ENCODE measurements at places on chromosomes 2 and 18.

DNA sequence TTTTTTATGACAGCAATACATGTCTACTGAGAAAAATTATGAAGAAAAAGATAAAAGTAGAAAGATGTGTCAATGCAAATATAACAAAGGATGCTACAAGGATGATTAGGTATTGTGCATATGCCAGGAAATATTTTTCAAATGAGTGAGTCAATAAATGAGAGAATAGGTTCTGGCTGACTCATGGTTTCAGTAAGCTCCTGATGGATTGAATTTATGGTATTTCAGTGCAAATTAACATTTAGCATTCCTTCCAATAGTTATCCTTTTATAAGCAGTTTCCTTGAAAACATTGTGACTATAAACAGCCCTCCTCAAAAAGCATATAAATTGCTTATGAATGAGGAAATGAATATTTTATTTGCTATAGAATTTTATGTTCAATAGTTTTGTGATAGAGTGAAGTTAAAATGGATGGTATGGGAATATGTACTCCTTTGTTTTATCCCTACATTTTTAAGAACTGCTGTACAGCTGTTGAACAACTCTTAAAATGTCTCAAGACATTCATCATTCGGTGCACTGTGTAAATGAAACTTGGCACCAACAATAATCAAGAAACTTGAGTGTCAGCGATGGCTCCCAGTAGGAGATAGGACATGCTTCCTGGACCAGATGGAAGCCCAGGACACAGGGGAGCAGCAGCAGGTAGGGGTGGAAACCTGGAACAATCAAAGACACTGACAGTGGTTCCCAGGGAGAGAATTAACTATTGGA lies 144.7 kb downstream of the PMAIP1 start:
- no peak for DNase-seq

DNA sequence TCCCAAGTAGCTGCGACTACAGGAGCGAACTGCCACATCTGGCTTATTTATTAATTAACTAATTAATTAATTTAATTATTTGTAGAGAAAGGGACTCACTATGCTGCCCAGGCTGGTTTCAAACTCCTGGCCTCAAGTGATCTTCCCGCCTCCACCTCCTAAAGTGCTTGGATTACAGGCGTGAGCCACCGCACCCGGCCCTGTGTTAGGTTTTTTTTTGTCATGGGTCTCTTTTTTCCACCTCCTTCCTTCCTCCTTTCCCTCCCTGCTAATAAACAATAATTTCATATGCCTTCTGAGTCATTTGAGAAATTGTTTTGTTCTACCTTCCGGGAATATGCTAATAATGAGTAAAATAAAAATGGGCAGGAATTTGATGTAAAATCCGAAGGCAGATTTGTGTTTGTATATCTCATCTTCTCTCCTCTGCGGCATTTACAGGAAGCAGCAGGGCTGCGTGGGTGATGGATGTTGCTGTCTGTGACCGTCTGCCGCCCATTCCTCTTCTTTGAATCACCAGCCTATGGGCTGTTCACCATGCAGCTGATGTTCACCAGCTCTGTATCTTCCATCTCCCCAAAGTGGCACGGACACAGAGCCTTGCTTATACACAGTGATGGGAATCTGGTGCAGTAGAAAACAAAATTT lies 89.9 kb downstream of the ACSL3 start:
- DNase-seq, result no peak

DNA sequence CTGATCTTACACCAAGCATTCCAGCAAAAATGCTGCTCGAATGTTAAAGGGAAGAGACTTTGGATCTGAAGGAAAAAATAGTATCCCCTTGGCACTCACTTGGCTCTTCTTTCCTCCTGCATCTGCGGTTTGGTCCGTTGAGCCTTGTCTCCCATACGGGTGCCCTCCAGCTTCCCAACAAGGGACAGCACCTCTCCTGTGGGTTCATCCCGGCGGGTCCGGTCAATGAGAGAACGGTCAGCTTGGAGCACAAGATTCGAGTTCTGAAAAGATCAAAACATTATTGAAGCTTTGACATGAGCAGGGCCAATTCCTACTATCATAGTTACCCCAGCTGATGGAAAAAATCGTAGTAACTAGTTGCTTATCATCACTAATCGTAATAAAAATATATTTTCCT lies 740 bp downstream of the SNRNP200 start:
- no peak for DNase-seq

- peak; percentile 13 for DNase-seq
Observed at GRCh38 chr2:163462993-163463392, 272.8 kb downstream of the FIGN start.

DNA sequence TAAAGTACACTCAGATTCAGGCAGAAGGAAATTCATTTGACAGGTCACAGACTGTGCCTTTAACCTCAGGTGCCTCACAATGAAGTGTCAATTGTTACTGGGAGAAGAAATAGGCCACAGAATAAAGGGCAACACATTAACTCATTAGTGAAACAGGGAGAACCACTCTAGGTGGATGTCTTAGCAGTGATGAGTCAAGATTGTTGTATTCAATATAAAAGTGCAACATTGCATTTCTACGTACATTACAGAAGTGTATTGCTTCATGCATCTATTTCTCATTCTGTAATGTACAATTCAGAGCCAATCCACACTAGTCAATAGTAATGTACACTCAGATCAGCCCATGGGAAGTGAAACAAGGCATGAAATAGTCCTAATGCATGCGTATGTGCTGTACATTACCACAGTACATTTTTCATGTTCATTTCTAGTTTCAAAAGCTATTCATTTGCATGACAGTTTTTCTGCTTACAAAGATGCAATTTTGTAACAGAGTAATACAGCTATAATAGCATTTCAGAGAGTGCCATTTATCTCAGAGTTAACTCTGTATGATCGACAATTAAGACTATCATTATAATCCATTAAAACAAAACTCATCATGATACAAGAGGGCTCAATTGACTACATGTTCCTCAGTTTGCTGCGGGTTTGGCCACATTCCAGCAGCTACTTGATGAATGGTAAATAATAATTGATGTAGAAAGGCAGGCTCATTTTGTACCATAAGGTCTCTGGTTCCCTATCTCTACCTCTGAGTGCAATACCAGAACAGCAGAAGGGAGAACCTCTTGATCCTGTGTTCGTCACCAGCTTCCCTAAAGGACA lies 12.2 kb upstream of the ARL5A start:
- no peak for DNase-seq

- DNase-seq, result no peak
Observed at GRCh38 chr2:37315364-37315763, 9.3 kb downstream of the PRKD3 start.

DNA sequence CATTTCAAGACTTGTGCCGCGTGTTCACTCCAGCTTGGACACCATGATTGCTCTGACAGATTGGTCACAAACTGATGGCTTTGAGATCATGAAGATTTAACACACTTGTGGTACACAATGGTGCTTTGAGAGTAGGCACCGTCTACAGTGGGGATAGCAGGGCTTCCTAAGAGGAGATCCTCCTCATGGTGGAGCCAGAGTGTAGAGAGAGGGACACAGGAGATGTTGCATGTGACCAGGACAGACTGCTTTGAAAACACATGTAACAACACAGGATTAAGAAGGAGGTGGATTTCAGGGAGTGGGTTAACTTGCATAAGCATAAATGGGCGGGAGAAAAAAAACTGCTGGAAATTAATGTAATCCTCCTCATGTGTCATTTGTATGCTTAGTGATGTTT lies 95.7 kb upstream of the LINC00305 start:
- DNase-seq, result peak; percentile 8
